Hematopoietic multipotent progenitor cell (in vitro differentiated cells): ENCODE measurements at places on chromosomes 3 and 15. TPM values are rescaled to one million over a fixed set of nuclear protein-coding genes. Genes with fewer than 3 reads are reported as not detected.

The ADCY5 gene
- under 0.01 TPM for total RNA-seq

The INSYN1 gene
- not detected for total RNA-seq

The GADL1 gene
- under 0.01 TPM for total RNA-seq

The VWA5B2 gene
- under 0.01 TPM for total RNA-seq

The ERC2 gene
- 0.54 TPM for total RNA-seq

The CMTM8 gene
- total RNA-seq: 2.2 TPM

DNA sequence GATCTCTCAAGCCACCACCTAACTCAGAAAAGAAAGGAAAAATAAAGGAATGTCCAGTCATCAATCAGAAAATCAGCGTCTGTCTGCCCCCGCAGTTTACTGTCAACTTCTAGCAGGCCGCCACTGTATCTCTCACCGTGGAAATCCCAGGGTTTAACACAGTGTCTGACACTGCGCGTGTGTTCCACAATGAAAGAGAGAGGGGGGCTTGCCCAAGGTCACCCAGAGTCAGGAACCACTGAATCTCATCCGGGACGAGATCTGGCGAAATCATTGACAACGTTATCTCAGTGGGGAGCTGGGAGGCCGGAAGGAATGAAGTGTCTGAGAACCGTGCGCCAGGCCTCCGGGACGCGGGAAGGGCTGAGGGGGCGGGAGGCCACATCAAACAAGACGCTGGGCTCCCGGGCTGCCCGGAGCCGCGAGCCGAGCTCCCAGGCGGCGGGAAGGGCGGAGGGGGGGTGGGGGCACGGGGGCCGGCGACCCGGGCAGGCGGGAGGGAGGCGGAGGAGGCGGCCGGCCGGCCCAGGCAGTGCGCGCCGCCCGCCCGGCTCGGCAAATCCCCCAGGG, 2.2 kb upstream of the HES1 start:
- no peak for DNase-seq

DNA sequence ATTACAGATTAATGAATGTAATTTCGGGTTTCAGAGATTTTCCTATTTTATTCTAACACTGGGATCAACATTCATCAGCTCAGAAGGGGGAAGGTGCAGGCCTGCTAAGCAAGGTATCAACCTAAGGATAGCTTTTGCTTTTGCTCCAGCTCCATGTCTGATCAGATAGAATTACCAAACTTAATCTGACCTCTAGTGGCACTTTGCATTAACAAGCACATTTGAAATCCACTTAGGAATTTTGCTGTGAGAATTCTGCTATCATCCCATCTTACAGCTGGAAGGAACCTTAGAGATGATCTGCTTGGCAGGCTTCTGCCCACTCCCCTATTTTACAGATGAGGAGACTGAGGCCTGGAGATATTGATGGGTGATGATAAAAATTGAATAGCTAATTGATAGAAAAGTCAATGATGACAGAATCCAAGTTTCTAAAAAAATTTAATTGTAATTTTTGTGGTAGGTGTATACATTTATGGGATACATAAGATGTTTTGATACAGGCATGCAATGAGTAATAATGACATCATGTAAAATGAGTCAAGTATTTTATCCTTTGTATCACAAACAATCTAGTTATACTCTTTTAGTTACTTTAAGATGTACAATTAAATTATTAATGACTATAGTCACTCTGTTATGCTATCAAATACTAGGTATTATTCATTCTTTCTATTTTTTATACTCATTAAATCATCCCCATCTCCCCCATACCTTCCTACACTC, 209.2 kb upstream of the ZPLD1 start:
- no peak for DNase-seq

DNA sequence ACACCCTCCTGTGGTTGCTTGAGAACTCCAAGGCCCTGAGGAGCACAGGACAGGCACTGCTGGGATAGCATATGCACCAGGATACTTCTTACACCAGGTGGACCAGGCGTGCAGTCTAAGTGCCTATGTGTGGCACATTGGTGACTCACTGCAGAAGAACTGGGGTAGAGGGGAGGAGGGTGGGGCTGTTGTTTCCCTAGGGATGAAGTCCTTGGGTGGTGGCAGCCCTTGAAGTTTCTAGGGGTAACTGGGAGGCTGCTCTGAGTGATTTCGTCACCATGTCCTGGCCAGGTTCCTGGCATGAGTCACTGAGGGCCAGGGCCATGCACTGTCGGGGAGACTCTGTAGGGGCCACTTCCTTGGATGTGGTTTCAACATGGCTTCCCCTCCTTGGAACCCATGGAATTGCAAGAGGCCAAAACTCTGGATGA, 15.9 kb downstream of the MYZAP start:
- DNase-seq: no peak

- no peak for DNase-seq
Observed at GRCh38 chr15:97804950-97805349, 155.6 kb upstream of the ARRDC4 start.

GRCh38 chr3:105836533-105836932, 32.3 kb downstream of the CBLB start:
- DNase-seq: no peak

- DNase-seq: no peak
Observed at GRCh38 chr15:73930371-73930770, 4.1 kb downstream of the LOXL1 start.

- DNase-seq: no peak
Observed at GRCh38 chr15:48384616-48385015, 53.4 kb downstream of the DUT start.

DNA sequence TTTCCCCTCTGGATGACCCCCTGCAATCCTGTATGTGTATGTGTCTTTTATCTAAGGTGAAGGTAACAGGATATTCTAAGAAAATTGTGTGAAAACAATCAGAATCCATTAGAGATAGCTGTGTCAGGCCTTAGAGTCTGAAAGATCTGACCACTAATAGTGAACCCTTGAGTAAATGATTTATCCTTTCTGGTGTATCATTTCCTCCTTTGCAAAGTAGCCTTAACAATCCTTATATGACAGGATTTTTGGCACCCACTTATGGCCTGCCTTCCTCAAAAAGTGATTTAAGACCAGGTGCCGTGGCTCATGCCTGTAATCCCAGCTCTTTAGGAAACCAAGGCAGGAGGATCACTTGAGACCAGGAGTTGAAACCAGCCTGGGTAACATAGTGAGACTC, 110.2 kb downstream of the RBPMS2 start:
- no peak for DNase-seq
